ENCODE measurements at places on chromosomes 6 and 20.

GRCh38 chr6:44530209-44530909, 142.9 kb downstream of the CDC5L start:
- no peak for DNase-seq

DNA sequence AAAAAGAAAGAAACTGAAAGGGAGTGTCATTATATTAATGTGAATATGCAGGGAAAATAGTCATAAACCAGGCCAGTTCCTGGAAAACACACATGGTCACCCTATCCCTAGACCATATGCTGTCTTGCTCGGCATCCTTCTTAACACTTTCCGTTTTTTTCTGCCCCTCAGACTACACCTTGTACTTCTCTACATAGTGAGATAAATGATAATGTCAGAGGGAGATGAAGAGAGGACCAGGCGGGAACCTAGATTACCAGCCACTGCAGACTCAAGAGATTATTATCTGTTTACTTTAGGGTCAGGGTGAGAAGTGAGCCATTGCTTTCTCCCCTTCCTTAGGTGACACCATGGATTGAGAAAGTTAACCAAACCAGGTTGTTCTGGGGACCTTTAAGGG, 3.7 kb upstream of the RPP21 start:
- DNase-seq, result no peak

GRCh38 chr20:706366-706885, 30.8 kb upstream of the SCRT2 start:
- DNase-seq, result no peak

DNA sequence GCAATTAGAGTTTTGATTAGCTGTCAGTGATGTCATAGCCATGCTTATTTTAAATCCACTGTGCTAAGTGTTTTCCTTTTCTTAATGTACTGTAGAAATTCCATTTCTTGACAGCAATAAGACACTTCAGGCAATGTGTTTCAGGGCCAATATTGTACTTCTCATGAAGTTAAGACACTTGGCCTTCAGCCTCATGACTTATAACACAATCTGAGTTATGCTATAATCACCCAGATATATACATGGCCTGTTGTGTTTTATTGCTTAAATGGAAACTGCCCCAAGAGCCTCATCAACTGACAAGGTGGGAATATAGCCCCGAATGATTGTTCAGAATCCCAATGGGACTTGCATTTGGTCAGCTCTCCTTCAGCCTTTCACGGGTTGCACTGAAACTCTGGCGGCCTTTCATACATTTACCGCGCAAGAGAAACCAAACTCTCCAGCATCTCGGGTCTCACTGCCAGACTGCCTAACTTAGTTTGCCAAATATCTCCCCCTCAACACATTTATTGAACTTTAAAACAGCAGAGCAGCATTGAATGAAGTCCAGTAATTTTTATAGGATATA, 44.2 kb upstream of the TBX18 start:
- DNase-seq, result no peak

DNA sequence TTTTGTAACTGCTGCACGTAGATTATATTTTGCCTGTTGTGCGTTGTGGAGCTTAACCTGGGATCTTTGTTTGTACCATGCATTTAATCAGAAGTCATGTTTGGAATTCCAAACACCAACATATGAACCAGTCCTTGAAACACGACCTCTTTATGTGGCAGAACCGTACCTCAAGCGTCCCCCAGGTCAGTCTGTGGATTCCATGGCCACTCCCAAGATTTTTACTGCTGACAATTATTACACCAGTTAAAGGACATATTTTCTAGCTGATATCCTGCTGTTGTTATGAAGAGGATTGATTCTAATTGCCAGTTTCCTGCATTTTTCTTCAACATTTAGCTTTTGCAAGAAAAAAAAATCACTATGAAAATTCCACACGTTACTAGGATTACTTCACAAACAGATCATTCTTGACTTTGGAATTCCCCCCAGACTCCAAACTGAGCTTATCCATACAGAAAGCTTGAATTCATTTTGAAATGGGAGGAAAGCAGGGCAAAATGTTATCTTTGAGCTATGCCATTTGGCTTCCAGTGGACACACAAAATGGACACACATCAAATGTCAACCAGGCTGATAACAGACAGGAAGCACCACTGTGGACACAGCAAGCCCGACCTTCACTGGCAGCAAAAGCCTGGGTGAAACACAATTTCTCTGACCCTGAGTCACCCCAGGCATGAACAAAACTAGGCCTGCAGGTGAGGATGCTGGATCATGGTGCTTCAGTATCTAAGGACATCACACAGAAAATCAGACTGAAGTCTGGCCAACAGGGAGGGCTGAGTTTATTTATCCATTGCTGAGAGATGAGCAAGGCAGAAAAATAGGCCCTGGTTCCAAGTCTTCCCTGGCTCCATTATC, 542.9 kb upstream of the JAG1 start:
- DNase-seq, result no peak

DNA sequence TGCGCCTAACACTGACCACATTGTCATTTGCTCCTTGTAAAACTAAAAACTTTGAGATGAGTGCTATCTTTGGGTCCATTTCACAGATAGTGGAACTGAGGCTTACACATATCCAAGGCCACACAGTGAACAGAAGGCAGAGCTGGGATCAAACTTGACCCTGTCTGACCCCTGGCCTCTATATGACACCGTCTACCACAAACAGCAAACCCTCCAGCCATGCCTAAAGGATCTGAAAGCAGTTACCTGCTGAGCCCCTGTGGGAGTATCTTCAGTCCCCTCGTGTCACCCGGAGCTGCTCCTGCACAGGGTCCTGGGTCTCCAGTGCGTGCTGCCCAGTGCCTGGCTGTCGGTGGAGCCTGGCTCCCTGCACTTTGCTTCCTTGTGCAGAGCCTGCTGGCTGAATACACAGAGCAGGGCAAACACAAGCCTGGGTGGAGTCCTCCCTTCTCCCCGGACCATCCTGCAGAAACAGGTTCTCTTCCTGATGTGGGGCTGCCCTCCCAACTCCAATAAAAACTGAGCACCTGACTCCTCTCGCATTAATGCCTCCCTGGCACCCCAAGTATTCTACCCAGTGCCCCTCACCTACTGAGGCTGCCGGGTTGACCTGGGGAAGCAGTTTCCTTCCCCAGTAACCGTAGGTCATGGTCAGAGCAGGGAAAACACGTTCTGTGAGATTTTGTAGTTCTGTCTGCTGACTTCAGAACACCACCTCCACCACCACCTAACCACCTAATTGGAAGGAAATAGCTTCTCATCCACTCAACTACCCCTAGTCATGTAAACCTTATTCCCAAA, at the start of gene BCAS1:
Gene BCAS1, minus strand, starts transcription at position 408 of the 801 bp plus-strand sequence. CDS start 11,876 bp downstream, outside the sequence.
- no peak for DNase-seq

GRCh38 chr6:29656157-29656556, 735 bp upstream of the MOG start:
- no peak for DNase-seq

GRCh38 chr6:137297887-137298286, 78.7 kb upstream of the IFNGR1 start:
- DNase-seq, result no peak
